ENCODE measurements at places on chromosomes 3 and 15.

GRCh38 chr3:127484601-127485388, 105.7 kb downstream of the TPRA1 start:
- DNase-seq: no peak

DNA sequence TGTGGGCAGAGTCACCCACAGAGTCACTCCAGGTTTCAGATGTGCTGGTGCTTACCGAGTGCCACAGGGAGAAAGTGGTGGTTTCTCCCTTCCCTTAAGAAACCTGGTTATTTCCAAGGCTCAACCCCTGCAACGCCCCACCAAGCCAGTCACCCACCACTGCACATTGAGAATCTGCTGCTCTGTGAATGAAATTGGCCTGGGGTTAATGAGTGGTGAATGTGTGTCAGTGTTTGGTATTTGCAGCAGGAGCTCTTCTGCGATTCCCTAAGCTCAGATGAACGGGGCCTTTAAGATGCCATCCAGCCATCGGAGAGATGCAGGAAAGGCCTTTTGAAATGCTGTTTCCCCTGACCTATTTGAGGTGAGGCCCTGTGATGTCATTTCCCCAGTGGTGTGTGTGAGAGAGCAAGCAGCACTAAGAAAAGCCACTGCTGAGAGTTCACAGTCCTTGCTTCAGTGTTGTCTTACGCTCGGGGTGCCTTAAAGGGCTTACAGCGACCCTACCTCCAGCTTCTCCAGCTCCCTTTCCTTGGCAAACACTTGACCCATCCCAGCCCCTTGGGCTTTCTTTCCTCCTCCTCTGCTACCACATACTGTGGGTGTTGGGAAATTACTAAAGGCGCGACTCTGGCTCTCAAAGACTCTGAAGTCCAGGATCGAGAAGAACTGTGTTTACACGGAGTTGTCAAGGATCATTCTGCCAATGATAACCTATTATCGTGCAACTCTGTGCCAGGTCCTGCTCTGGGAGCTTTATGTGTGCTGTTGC, 68.9 kb downstream of the SMAD3 start:
- peak; percentile 45 for DNase-seq

DNA sequence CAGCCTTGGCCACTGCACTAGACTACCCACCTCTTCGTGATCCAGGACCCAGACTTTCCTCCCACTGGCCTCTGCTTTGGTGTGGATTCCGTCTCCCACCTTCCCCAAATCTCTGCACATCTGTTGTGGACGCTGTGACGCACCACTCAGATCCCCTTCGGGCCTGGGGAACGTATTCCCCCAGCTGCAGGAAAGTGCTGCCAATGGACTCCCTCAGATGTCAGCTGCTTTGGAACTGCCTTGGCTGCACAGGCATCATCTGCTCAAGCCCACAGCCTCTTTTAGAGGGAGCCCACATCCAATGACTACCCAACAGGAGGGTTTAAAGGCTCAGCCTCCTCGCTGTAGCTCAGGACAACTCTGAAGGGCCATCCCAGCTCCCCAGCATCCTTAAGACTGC, 134.2 kb upstream of the RAD18 start:
- DNase-seq: no peak

GRCh38 chr3:59436164-59436958, 386.5 kb upstream of the CFAP20DC start:
- DNase-seq: no peak

DNA sequence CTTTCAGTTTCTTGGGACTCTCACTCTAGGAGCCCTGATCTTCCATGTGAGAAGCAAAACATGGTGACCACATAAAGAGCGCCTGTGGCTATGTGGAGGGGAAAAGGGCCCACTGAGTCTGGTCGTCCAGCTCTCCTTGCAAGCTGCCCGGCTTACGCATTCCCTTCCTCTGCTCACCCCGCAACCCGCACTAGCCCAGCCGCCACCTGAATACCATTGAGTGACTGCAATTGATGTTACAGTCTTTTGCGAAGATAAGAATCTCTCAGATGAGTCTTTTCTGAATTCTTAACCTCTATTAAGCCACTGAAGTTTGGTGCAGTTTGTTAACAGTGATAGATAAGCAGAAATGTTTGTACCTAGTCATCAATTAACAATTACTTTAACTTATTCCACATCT, 589.0 kb upstream of the DPPA4 start:
- no peak for DNase-seq

DNA sequence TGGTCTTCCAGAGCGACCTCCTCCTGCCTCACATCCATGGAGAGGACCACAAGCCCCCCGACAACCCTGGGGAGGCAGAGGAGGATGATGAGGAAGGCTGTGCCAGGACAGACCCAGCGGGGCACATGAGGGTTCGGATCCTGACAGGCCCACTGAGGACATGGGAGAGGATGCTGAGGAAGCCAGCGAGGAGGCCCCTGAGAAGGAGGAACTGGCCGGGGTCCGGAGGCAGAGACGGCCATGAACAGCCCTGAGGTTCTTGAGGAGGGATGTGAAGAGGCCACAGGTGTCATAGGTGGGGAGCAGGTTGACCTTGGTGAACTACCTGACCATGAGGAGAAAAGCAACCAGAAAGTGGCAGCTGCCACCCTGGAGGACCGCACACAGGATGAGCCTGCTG, 54.9 kb upstream of the WNT7A start:
- no peak for DNase-seq

GRCh38 chr15:99282121-99282520, 30.8 kb downstream of the LRRC28 start:
- DNase-seq: no peak

DNA sequence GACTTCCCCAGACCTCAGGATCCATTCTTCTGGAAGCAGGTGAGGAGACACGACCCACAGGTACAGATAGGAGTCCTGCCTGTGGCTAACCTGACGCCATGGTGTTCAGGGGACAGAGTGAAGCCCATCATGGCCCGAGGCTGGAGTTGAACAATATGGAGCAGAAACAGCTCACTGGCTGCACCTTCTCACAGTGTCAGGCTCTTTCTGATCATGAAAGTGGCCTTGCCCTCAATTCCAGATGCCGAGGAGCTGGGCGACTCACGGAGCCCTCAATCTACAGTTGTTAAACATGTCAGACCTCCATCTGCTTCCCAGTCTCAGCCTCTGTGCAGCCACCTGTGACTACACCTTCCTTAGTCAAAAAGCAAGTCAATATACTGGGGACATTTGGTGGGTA, 110.8 kb upstream of the SMAD3 start:
- no peak for DNase-seq

- no peak for DNase-seq
Measured at GRCh38 chr15:60993008-60993407, 236.1 kb downstream of the RORA start.

DNA sequence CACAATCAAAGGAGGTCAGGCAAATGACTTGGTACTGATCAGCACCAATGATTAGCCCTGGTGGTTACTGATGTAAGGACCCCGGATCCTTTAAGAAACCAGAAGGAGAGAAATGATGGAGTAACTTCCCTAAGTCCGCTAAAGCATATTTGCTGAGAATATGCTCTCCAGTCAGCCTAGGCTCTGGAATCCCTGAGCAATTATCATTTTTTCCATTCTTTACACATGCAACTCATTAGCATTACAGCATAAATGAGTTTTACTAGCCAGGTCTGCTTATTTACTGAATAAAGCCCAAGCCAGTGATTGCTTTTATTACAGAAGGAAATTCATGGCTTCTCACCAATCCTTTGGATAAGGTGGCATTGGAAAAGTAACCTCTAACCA, 139.2 kb upstream of the WNT5A start:
- no peak for DNase-seq

GRCh38 chr3:45566196-45566595, 28.4 kb upstream of the LIMD1 start:
- DNase-seq: no peak

DNA sequence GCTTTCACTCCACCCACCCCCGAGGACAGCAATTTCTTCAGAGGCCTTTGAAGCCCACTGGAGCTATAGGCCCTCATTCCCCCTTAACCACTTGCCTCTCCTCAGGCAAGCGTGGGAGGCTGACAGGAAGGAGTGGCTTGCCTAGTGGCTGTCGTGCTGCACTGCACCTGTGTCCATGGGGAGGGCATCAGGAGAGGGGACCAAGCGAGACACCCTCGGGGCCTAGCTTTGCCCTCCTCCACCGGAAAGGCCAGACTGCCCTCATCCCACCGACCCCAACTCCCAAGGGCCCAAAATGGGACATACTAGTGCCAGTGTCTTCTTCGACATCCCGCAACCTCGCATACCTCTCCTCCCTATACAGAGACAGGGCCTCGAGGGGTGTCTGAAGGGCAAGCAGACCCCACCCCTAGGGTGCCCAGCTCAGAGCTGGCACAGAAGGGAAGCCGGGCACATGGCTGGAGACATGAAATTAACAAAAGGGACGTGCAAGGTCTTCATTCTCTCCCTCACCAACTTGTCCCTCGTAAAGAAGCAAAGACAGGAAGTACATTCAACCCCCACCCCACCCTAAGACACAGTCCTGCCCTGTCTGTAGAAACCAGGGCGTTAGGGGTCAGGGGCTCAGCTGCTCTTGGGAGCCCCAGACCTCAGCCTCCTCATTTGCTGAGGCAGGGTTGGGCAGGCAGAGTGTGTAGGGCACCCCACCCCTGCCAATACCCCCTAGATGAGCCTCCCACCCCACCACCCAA, 24.3 kb downstream of the VIPR1 start:
- no peak for DNase-seq

GRCh38 chr3:11037241-11037873, 44.8 kb downstream of the SLC6A1 start:
- no peak for DNase-seq

GRCh38 chr3:134649106-134649705, 1.6 kb downstream of the KY start:
- DNase-seq: no peak

DNA sequence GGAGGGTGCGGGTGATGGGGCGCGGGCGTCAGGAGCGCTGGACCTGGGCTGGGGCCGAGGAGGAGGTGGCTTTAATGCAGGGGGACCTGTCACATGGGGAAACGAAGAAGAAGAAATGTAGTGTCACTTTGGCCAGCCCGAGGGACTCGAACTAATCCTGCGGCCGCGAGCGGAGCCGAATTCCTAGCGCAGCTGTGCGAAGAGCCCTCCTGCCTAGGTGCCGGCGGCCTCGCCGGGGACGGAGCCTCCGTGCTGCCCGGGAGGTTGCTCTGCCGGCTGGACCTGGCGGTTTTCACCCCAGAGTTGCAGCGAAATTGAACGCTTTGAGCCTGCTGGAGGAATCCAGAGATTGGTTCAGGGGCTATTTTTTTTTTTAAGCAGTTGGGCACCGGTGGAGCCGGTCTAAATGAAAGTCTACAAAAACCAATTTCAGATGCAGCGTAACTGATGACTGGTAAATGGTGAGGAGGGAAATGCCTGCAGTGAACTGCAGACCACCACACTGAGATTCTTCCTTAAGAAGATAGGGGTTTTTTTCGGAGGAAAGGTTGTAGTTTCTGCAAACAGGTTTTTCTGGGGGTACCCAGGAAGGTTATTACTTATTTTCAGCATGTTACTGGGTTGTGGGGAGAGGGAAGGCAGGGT, 662 bp downstream of the TMEM108 start:
- DNase-seq: no peak

- DNase-seq: no peak
Measured at GRCh38 chr3:188786424-188786823, 385.3 kb upstream of the TPRG1 start.

Measured in stimulated activated CD4-positive, alpha-beta T cell treated with anti-CD3 and anti-CD28 coated beads, Interleukin-15, amount 100 ng/mL, for 1 hour (primary cell).